Fibroblast of the conjunctiva (primary cell): ENCODE measurements at places on chromosomes 3 and 15.
A peak's percentile ranks its signal among the peaks of the same experiment; 100 is the strongest.

DNA sequence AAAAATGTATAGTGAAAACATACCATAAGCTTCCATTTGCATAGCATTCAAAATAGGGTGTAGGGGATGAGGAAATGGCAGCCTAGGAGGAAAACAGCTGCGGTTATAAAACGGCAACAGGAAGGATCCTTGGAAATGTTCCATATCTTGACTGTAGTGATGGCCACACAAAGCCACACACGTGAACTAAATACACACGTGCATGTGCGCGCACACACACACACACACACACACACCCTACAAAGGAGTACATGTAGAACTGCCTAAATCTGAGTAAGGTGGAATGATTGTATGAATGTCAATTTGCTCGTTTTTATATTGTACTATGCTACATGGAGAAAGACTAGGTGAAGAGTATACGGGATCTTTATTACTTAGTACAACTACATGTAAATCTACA, 3.9 kb upstream of the IREB2 start:
- DNase-seq: no peak

- DNase-seq: no peak
These were observed 199.3 kb upstream of the CMC1 start for GRCh38 chr3:28042095-28042635.

DNA sequence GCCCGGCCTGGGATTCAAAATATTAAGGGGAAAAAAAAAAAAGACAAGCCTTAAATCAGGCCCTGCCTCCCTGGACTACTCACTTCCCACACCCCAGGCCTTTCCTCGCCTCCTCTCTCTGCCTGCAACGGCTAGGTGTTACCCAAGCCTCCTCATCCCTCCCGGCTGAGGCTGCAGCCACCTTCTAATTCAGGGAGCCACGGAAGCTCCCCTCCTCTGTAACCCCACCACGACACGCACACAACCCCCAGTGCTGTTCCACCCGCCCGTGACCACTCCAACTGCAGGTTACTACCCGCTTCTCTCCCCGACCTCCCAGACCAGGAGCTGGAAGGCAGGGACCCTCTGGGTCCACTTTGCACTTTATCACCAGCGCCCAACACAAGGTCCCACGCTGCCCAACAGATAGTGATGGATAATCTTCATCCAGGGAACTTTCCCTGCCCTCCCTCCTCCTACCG, 936 bp downstream of the KIF7 start:
- DNase-seq: no peak

- DNase-seq: no peak
These were observed 119.3 kb downstream of the SMAD6 start for GRCh38 chr15:66821307-66821706.

DNA sequence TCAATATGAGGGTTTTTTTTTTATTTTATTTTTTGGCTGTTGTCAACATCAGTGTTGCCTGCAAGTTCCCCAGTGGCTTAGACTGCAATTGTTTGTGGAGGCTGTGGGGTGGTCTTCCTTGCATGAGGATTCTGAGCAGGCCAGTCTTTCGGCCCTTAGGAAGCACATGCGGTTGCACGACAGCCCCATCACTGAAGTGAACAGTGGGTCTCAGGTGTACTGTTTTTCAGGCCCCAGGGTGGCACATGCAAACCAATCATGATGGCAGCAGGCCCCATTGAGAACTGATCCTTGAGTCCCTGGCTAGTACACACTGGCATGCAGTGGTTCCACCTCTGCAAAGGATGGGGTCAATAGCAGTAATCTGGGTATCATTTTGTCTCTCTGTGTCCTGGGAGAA, 768.7 kb downstream of the EPHA3 start:
- DNase-seq: no peak

GRCh38 chr15:75606711-75607699, 18.5 kb downstream of the SNUPN start:
- no peak for DNase-seq

DNA sequence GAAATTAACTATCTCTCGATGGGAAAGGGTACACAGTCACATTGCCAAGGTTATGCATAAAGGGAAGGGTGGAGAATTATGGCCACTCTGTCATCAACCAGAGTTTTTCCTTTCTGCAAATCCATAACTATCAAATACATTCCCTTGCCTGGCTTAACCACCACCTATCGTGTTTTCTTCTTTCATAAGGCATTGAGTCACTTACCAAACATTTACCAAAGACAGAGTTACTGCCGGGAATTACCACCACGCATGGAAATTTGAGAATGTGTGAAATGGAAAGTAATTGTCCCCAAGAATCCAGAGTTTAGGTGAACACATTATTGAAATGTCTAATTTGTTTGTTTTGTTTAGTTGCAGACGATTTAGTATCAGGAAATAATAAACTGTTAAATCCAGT, 134.3 kb upstream of the LRRN1 start:
- no peak for DNase-seq

DNA sequence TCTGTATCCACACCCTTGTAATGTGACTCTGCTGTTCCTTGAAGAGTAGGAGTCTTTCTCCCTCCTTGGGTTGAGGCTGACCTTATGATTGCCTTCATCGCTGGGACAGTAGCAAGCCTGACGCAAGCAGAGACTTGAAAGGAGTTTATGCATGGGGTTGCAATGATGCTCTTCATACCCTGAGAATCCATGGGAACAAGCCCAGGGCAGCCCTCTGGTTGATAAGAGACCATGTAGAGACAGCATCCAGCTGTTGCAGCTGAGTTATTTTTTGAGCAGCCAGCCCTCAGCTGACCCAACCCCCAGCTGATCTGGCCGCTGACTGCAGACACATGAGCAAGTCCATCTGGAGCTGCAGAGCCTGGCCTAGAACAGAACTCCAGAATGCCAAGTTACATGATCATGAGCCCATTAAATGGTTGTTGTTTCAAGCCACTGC, 60.6 kb upstream of the ARNT2 start:
- no peak for DNase-seq

- DNase-seq: peak; percentile 51
These were observed 16.7 kb downstream of the KAT2B start for GRCh38 chr3:20056725-20057611.

DNA sequence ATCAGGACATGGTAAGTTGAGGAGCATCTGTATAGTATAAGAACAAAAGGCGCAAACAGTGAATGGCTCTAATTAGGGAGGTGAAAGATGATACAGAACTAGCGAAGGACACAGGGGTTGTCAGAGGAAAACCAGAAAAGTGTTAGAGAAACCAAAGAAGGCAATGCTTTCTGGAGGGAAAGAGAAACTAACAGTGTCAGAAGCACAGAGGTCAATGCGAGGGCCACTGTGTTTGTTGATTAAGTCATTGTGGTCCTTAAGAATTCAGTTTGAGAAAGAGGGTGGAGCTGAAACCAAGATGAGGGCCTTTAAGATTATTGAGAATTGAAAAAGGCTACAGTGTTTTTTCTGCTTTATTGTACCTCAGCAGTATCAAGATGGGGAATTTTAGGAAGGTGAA, 28.8 kb downstream of the ATG7 start:
- DNase-seq: no peak

- peak; percentile 78 for DNase-seq
These were observed 92.5 kb downstream of the ADAMTS9 start for GRCh38 chr3:64595253-64595694.

- peak; percentile 90 for DNase-seq
These were observed 117.8 kb upstream of the PRICKLE2 start for GRCh38 chr3:64342940-64343688.

GRCh38 chr15:74543043-74543422, 2.0 kb downstream of the ARID3B start:
- no peak for DNase-seq

- DNase-seq: peak; percentile 37
These were observed 493.4 kb upstream of the TGFBR2 start for GRCh38 chr3:30112902-30113484.

DNA sequence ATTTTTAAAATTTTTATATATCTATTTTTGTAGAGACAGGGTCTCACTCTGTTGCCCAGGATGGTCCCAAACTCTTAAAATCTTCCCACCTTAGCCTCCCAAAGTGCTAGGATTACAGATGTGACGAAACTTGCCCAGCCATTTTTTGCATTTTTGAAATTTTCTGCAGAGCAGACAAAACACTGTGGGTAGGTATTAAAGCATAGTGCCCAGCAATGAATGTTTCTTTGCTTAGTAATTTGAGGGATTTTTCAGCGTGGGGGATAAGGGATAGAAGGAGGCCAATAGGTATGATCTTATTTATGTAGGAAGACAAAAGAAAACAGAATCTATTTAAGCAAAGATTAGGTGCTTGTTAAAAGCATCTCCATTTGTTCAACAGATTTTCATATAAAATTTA, 446.8 kb upstream of the DPH6 start:
- DNase-seq: no peak

DNA sequence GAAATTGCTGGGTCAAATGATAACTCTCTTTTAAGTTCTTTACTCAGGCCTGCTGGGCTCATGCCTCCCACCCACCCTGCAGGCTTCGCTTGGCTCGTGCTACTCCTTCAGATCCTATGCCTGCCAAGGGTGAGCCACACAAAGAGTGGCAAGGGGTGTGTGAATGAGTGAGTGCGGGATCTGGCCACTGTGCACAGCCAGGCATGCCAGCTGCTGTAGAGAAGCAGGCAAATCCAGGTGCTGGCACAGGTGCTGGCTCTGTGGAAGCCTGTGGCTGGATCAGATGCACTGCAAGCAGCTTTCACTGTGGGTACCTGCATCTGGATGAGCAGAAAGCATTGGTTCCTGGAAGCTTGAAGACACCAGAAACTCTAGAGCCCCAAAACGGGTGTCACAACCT, 1055.7 kb upstream of the EPHA6 start:
- no peak for DNase-seq

- DNase-seq: no peak
These were observed 60.4 kb upstream of the RBM5 start for GRCh38 chr3:50028346-50028745.

DNA sequence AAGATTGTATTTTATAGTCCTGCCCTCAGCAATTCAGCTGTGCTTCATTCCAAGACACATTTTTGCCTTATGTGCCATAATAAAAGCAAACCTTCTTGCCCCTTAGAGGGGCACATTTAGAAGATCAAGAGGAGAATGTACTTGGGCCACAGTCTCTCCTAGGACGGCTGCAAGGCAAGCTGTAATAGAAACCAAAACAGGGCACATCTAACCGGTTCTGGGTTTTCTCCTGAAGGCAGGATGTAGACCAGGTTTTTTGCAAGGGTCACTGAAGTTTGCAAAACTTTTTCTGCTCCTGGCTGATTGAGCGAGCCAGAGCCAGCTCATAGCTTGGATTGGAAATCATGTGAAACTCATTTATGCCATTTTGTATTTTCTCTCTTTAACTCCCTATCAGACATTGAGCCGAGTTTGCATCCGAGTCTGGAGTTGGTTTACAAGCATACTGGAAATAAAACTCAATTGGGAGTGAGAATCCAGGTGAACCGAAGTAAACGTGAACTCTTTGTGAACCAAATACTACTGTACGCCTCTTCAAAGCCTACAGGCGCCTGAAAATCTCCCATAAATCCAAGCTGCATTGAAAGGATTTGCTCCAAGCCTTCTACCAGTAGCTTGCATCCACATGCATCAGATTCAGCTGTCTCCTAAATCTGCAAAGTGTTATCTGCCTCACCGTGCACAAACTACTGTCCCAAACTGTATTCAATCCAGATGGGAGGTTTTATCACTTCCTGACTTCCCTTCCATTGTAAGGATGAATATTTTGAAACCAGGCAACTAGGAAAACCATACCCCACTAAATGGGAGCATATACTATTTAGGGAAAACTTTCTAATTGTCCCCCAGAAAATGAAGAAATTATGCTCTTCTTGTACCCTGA, 60.9 kb upstream of the TSC22D2 start:
- no peak for DNase-seq

- no peak for DNase-seq
These were observed 19.8 kb downstream of the WHAMM start for GRCh38 chr15:82829234-82829633.

GRCh38 chr3:168457954-168458539, 362.3 kb upstream of the GOLIM4 start:
- DNase-seq: no peak

GRCh38 chr3:141401573-141402475, 33.5 kb downstream of the ZBTB38 start:
- no peak for DNase-seq

GRCh38 chr3:194906970-194907629, 221.4 kb downstream of the FAM43A start:
- no peak for DNase-seq

DNA sequence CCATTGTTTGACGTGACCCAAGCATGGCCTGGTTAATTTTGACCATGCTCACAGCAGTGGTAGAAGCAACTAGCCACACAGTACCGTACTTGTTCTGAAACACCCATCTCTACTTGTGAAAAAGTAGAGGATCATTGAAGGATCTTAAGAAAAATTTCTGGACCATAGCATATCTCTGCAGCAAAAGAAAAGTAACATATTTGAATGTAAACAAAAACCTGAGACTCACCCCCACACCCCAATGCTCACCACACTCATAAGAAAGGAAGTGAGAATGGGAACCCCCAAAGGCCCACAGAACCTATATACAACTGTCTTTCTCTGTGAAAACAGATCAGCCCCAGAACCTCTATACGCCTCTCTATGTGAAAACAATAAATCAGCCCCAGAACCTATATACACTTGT, 33.8 kb upstream of the TFRC start:
- no peak for DNase-seq

DNA sequence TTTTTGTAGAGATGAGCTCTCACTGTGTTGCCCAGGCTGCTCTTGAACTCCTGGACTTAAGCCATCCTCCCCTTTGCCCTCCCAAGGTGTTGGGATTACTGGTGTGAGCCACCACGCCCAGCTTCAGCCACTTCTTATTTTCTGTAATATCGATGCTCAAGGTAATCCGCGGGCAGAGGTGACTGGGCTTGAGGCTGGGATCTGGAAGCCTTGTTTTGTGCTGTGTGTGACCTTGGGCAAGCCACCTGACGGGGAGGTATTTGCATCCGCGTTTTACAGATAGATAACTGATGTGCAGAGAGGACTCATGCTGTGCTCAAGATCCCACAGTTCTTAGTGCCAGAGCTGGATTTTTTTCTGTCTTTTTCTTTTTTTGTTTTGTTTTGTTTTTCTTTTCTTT, 27.8 kb upstream of the SEMA4B start:
- no peak for DNase-seq

DNA sequence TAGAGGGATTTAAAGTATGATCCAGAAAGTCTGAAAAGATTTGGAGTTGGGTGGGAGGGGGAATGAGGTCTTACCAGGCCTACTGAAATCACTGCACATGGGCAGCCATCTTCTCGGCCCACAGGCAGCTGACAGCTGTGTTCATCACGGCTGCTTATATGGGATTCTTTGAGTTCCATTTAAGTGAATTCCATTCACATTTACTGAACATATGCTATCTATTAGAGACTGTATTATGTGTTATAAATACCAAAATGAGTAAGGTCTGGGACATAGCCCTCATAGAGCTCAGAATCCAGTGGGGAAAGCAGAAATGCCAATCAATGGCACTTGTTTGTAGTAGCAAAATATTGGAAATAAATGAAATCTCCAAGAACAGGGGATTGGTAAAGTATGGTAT, 91.1 kb downstream of the TRIM42 start:
- DNase-seq: no peak

- DNase-seq: no peak
These were observed 218.4 kb upstream of the LINGO1 start for GRCh38 chr15:77851086-77851485.

GRCh38 chr3:154886437-154886836, 193.7 kb upstream of the MME start:
- peak; percentile 84 for DNase-seq

GRCh38 chr15:80878867-80879250, 99.7 kb downstream of the CEMIP start:
- DNase-seq: no peak
